ENCODE measurements at places on chromosomes 12 and 14.

GRCh38 chr14:56216626-56217379, 98.6 kb downstream of the PELI2 start:
- peak; percentile 51 for DNase-seq

DNA sequence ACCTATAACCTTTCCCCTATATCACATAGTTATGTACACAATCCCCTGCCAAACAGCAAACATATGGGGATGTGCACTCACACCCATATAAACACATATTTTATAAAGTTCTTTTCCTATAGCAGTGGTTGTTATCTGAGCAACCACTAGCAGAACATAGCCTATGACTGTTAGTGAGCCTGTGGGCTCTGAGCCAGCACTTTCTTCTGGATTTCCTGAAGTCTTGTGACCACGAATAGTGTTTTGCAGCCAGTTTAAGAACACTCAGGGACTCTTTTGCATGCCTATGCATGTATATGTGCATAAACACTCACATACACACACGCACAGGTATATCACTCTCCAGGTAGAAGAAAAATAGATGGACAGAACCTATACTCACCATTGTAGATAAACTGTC, 17.1 kb downstream of the TESPA1 start:
- DNase-seq, result no peak

DNA sequence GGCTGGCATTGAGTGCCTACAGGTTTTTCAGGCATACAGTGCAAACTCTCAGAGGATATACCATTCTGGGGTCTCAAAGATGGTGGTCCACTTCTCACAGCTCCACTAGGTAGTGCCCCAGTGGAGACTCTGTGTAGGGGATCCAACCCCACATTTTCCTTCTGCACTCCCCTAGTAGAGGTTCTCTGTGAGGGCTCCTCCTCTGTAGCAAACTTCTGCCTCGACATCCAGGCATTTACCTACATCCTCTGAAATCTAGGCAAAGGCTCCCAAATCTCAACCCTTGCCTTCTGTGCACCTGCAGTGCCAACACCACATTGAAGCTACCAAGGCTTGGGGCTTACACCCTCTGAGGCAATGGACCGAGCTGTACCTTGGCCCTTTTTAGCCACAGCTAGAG, 179.2 kb downstream of the CCDC91 start:
- no peak for DNase-seq

GRCh38 chr14:100914597-100915021, 11.1 kb upstream of the RTL1 start:
- DNase-seq, result no peak

- no peak for DNase-seq
Measured at GRCh38 chr14:54730156-54730961, 163.4 kb downstream of the SAMD4A start.

- no peak for DNase-seq
Measured at GRCh38 chr14:22096514-22096895, 422.9 kb upstream of the OR4E1 start.

DNA sequence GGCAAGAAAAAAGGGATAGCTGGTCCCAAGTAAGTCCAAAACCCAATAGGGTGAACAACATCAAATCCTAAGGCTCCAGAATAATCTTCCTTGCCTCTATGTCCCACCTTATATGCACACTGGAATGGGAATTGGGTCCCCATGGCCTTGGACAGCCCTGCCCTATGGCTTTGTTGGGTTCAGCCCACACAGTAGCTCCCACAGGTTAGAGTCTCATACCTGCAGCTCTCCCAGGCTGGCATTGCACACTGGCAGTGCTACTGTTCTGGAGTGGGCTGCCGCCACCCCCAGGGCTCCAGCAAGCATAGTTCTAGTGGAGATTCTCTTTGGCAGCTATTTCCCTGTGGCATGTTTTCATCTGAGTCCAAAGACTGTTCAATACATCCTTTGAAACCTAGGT, 352.4 kb upstream of the CLEC14A start:
- DNase-seq, result no peak

- DNase-seq, result no peak
Measured at GRCh38 chr12:39905152-39905551, 200.7 kb downstream of the SLC2A13 start.

Measured in DMS79 (cell line).